ENCODE measurements at places on chromosomes 6 and 20. TPM values are rescaled to one million over a fixed set of nuclear protein-coding genes. Genes with fewer than 3 reads are reported as not detected.

GRCh38 chr6:140572867-140573266, 1198.4 kb upstream of the CITED2 start:
- no peaks in the 10 kb centered on the region for H3K4me1 ChIP-seq
- H3K4me3 ChIP-seq = no peak overlapping the region
- H3K36me3 ChIP-seq = no peaks in the 10 kb centered on the region
- H3K27me3 ChIP-seq = no peaks in the 10 kb centered on the region
- H3K27ac ChIP-seq = no peak overlapping the region
- no peak for DNase-seq

- H3K4me1 ChIP-seq = no peaks in the 10 kb centered on the region
- DNase-seq = no peak
- H3K36me3 ChIP-seq = no peaks in the 10 kb centered on the region
- H3K27ac ChIP-seq = no peak overlapping the region
- no peak overlapping the region for H3K4me3 ChIP-seq
Observed at GRCh38 chr20:50276119-50277063, 85.8 kb downstream of the CEBPB start.

DNA sequence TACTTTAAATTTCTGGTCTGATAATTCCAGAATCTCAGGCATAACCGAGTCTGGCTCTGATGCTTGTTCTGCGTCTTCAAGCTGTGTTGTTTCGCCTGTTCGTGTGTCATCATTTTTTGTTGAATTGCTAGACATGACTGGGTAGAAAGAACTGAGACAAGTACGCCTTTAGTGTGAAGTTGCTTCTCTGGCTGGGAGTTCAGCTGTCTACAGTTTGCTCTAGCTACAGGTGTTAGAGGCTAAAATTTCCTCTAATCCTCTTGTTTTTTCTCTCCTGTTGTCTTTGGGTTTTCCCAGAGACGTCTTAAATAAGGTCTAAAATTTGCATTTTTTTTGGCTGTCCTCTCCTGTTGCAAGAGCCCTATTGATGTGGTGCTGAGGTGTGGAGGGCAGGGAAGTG, 100.3 kb downstream of the FAM50B start:
- H3K27ac ChIP-seq = no peak overlapping the region
- DNase-seq = no peak
- H3K4me1 ChIP-seq = peaks cover 14% of the 10 kb centered on the region
- H3K4me3 ChIP-seq = no peak overlapping the region

DNA sequence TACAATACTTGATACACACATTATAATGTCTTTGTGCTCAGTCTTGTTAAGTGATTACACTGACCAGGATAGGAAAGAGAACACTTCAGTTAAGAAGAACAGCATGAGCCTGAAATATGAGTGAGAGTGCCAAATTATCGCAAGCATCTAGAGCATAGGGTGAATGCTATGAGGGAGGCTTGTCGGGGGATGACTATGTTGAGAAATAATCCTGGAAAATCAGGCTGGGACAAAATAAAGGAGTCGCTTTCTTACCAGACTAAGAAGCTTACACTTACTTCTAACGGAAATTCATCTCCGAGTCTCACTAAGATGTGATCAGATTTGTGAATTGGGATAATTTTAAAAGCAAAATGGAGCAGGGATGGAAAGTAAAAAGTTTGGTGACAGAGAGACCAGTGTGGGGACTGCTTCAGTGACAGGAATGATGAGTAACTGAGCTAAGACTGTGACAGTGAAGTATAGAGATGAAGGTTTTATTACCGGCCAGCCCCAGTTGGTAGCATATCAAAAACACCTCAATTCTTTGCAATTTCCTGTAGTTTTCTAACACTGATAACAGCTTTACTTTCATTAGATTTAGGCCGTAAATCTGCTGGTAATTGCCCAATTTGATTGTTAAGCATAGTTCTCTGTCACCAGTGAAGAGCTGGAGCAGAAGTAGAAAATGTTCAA, 48.4 kb upstream of the DEFB112 start:
- H3K27me3 ChIP-seq = no peaks in the 10 kb centered on the region
- DNase-seq = no peak
- no peaks in the 10 kb centered on the region for H3K36me3 ChIP-seq
- H3K4me1 ChIP-seq = no peaks in the 10 kb centered on the region

GRCh38 chr6:109720311-109720710, 29.2 kb downstream of the FIG4 start:
- H3K27me3 ChIP-seq = no peaks in the 10 kb centered on the region
- H3K27ac ChIP-seq = no peak overlapping the region
- peaks cover 5% of the 10 kb centered on the region for H3K4me1 ChIP-seq
- H3K4me3 ChIP-seq = no peak overlapping the region
- H3K36me3 ChIP-seq = no peaks in the 10 kb centered on the region
- DNase-seq = no peak

- H3K4me1 ChIP-seq = peaks cover 36% of the 10 kb centered on the region
- no peaks in the 10 kb centered on the region for H3K27me3 ChIP-seq
- DNase-seq = peak; percentile 58
- H3K4me3 ChIP-seq = peak overlapping the region; percentile 23
Observed at GRCh38 chr6:111920578-111920977, 47.3 kb upstream of the FYN start.

- DNase-seq = no peak
- no peaks in the 10 kb centered on the region for H3K4me1 ChIP-seq
- H3K27ac ChIP-seq = no peak overlapping the region
- no peak overlapping the region for H3K4me3 ChIP-seq
- H3K36me3 ChIP-seq = no peaks in the 10 kb centered on the region
- no peaks in the 10 kb centered on the region for H3K27me3 ChIP-seq
Observed at GRCh38 chr6:112396221-112396620, 49.1 kb downstream of the RFPL4B start.

- peaks cover 5% of the 10 kb centered on the region for H3K4me1 ChIP-seq
- H3K4me3 ChIP-seq = peak overlapping the region; percentile 80
- DNase-seq = no peak
- H3K27me3 ChIP-seq = no peaks in the 10 kb centered on the region
- no peaks in the 10 kb centered on the region for H3K36me3 ChIP-seq
Observed at GRCh38 chr6:31702405-31702818, 712 bp downstream of the ABHD16A start.

GRCh38 chr6:11601776-11602605, 64.4 kb downstream of the TMEM170B start:
- no peaks in the 10 kb centered on the region for H3K27me3 ChIP-seq
- no peaks in the 10 kb centered on the region for H3K4me1 ChIP-seq
- no peak overlapping the region for H3K4me3 ChIP-seq
- no peak for DNase-seq
- H3K36me3 ChIP-seq = no peaks in the 10 kb centered on the region
- H3K27ac ChIP-seq = no peak overlapping the region

- H3K36me3 ChIP-seq = no peaks in the 10 kb centered on the region
- no peaks in the 10 kb centered on the region for H3K27me3 ChIP-seq
- no peak for DNase-seq
- no peak overlapping the region for H3K27ac ChIP-seq
- no peak overlapping the region for H3K4me3 ChIP-seq
Observed at GRCh38 chr6:21103626-21104224, 489.8 kb upstream of the SOX4 start.

DNA sequence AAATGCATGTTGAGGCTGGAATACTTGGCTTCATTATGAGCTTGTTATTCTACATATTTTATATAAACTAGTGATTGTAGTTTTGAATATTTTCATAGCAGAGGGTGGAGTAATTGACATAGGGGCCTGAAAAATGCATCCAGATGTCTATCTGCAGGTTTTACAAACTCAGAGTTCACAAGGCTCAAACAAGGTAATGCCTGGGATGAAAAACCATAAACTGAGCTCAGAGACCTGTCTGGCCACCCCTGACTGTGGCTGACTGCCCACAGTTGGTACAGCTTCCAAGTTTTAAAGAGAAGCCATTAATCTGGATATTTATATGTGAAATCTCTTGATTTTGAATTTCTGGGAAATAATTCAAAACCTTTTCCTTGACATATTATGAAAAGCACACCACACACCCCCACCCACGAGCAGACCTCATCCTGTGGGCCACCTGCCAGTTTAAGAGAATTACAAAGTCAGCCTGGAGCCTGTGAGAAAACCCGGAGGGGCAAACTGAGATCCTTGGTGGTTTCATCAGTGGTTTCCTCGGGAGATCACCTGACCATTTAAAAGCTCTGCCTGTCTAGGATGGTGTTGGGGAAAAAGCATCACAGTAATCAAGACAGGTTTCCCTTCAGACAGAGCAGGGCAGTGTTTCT, 230.1 kb downstream of the SAMD5 start:
- H3K27me3 ChIP-seq = no peaks in the 10 kb centered on the region
- H3K36me3 ChIP-seq = no peaks in the 10 kb centered on the region
- no peak overlapping the region for H3K27ac ChIP-seq

DNA sequence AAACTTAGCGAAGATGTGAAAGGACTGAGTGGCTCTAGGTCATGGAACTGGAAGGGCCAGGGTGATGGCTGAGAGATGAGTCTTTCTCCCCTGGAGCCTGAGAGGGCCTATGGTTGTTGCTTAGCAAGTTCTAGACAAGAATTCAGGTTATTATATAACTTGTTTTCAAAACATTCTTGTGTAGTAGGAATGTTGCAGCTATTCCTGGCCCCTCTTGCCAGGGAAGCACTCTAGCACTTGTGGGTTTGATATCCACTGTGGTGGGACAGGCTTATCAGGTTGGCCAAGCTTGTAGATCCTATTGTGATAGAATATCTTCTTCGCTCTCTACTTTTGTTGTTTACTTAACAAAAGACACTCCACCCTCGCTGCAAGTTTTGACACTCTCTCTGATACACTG, 211.8 kb upstream of the CITED2 start:
- no peak overlapping the region for H3K4me3 ChIP-seq
- H3K27me3 ChIP-seq = no peaks in the 10 kb centered on the region
- H3K27ac ChIP-seq = no peak overlapping the region
- no peaks in the 10 kb centered on the region for H3K36me3 ChIP-seq
- 0 out of 2 replicates have a peak, but pooled peaks cover 3% of the 10 kb centered on the region for H3K4me1 ChIP-seq
- DNase-seq = no peak

DNA sequence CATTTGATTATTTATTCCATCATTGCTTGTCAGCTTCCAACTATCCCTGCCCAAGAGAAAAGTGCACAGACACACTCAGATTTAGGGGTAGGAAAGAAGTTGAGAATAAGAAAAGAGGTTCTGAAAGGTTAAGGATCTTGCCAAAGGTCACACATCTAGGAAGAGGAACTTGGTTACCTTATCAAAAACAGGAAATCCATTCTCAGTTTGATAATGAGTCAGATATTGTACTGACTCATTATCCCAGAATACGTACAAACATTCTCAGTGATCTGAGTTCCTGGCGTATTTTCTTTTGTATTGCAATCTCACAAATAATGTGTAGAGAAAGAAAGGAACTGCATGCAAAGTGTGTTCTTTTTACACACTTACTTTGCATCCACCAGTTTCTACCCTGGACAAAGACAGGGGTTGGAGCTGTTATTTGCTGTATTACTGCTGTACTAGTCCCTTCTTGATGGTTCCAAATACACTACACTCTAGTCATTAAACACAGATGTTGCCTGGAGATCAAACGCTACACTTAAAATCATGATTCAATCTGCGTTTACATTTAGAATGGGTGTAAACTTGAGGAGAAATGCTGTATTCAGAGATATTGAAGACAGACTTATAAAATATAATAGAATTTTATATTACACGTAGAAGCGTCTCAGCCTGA, 545.7 kb downstream of the PRKN start:
- H3K36me3 ChIP-seq = no peaks in the 10 kb centered on the region
- no peak overlapping the region for H3K4me3 ChIP-seq
- H3K4me1 ChIP-seq = no peaks in the 10 kb centered on the region
- no peaks in the 10 kb centered on the region for H3K27me3 ChIP-seq
- no peak for DNase-seq

GRCh38 chr20:17023806-17024205, 203.0 kb upstream of the PCSK2 start:
- H3K4me1 ChIP-seq = peaks cover 23% of the 10 kb centered on the region
- H3K27me3 ChIP-seq = no peaks in the 10 kb centered on the region
- H3K27ac ChIP-seq = no peak overlapping the region
- no peak overlapping the region for H3K4me3 ChIP-seq
- no peaks in the 10 kb centered on the region for H3K36me3 ChIP-seq
- peak; percentile 57 for DNase-seq

DNA sequence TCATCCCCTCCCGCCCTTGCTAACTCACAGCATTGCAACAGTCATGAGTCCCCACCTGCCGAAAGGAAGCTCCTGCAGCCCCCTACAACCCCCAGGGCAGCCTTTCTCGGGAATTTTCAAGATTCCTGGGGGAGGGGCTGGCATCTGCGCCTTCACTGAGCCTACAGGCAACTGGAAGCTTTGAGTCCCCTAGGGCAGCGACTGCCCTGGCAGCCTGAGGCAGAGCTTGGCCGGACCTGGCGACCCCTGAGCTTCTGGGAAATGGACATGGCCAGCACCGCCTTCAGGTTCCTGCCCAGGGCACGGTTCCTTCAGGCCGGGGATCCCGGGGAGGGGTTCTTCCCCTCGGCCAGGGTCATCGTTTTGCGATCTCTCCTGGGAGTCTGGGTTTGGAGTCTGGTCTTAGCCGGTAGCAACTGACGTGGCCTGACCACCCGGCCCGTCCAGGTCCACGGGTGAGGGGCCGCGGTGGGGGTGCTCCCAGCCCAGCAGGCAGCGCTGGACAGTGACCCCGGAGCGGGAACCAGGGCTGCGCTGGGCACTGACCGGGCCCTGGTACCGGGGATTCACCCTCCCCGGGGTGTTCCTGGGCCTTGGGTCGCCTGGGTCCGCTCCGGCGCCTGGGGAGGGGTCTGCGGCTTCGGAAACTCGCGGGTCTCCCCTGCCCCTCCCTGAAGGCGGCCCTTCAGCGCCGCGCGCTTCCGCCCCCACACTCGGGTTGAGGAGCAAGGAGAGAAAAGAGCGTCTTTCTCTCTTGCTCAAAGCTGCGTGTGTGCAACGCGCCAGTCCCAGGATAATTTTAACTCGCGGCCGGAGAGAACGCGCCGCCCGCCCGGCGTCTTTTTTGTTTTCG, 593 bp upstream of the COL9A3 start:
- DNase-seq = peak; percentile 98
- H3K4me3 ChIP-seq = peak overlapping the region; percentile 70
- peaks cover 7% of the 10 kb centered on the region for H3K27me3 ChIP-seq
- H3K4me1 ChIP-seq = peaks cover 10% of the 10 kb centered on the region
- H3K27ac ChIP-seq = no peak overlapping the region

GRCh38 chr20:49705358-49705757, 8.3 kb downstream of the B4GALT5 start:
- no peaks in the 10 kb centered on the region for H3K27me3 ChIP-seq
- DNase-seq = no peak
- no peaks in the 10 kb centered on the region for H3K36me3 ChIP-seq
- peak overlapping the region; percentile 18 for H3K4me3 ChIP-seq
- H3K4me1 ChIP-seq = peaks cover 66% of the 10 kb centered on the region
- H3K27ac ChIP-seq = peak overlapping the region; percentile 50

DNA sequence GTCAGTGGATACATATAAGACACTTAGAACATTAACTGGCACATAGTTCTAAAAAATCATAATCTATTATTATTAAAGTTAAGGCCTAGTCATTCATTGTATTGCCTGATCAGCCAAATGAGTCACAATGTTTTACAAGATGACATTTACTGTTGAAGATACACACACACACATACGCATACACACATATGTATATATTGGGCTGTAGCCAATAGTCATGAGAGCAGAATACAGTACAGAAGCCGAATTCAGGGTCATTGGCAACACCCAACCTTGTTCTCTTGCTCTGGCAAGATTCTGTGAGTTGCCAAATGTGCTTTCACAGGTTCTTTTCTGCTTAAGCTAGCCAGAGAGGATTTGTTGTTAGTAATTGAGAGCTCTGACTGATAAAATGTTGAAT, 922.8 kb upstream of the MAP3K7 start:
- no peaks in the 10 kb centered on the region for H3K4me1 ChIP-seq
- H3K27me3 ChIP-seq = no peaks in the 10 kb centered on the region
- no peak for DNase-seq
- H3K4me3 ChIP-seq = no peak overlapping the region

Gene AGPAT4
- 18.3 TPM for total RNA-seq

Gene SPDEF
- total RNA-seq = 0.69 TPM

Gene RBBP9
- total RNA-seq = 26.2 TPM

Gene PEX3
- total RNA-seq = 16.4 TPM

Data from GM23338 (cell line).